ENCODE measurements at places on chromosomes 5 and 9.

GRCh38 chr5:151612689-151613427 lies 21.7 kb upstream of the FAT2 start:
- peak; percentile 28 for DNase-seq

GRCh38 chr5:123512611-123513461 lies 859 bp downstream of the CSNK1G3 start:
- DNase-seq: peak; percentile 50

- no peak for DNase-seq
Measured at GRCh38 chr5:132774896-132775295, 2.1 kb downstream of the SEPTIN8 start.

DNA sequence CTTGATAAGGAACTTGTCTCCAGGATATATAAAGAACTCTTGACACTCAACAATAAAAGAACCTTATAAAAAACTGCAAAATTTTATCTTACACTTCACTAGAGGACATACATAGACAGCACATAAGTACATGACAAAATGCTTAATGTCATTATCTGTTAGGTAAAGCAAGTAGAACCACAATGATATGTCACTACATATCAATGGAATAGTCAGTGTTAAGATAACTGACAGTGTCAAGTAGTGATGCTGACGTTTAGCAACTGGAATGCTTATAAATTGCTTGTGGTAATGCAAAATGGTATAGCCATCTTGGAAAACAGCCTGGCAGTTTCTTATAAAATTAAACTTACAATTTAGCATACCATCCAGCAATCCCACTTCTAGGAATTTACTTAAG lies 314.1 kb downstream of the KDM4C start:
- no peak for DNase-seq

GRCh38 chr9:120869726-120870125 lies 7.3 kb downstream of the PHF19 start:
- DNase-seq: no peak

DNA sequence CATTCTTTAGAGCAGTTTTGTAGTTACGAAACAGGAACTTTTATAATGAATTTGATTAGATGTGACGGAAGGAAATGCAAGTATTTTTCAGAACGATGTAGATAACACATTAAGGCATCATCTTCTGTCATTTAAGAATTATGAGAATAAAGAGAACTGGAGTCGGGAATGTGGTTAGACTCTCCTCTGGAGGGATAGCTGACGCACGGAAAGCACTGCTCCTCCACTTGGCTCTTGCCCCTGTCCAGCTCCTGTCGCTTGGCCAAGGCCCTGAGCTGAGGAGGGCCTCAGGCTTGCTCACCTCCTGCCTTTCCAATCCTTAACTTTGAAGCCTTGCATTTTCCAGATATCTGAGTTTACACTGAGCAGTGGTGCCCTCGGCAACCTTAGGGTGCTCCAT lies 60.5 kb downstream of the MAP1B start:
- DNase-seq: no peak

DNA sequence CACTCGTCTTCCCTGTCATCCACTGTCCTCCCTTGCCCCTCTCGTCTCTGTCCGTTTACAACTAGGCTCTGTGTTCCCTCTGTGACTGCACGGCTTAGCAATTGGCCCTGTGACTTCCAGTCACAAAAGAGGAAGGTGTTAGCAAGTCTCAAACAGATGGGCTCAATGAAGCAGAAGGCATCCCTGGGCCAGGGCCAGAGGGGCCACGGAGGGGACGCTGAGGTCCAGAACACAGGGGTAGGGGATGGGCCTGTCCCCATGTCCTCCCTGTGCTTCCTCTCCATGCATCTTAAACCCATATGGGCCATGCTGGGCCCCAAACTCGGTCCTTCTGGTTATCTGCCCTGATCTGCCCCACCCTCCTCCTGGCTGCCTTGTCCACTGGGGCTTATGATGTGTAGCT lies at the start of gene CD72:
Gene CD72 (minus strand): TSS at position 89 of the 403 bp plus-strand sequence. CDS start 110 bp downstream, outside the sequence.
- no peak for DNase-seq

DNA sequence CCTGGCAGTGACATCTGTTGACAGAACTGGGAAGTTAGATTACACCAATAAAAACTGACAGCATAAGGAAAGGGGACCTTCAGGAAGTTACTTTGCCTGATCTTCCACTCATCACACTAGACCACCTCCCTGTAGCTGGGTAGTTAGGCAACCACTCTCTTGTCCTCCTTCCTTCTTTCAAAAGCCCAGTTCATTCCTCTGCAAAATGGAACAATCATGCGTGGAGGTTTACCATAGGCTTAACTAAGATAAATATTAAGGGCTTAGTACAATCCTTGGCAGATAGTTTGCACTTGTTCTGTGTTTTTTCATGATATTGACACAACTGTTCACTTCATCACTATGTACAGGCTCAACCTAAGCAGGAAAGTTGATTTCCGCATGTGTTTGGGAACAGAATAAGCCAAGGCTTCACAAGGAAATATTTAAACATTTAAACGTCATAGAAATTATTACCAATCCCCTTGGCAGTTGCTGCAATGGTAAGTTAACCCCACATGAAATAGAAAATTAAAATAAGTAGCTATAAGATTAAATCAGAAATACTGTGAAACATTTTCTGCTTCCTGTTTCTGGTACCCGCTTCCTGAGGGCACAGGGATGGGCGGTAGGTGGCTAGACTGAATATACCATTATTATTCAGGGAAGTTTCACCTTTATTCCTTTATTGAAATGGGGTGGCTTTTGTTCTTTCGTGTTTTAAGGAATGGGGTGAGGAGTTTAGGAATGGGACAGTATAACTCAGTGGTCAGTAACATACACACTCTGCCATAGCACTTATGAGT lies 9.9 kb upstream of the PTGER4 start:
- no peak for DNase-seq

- DNase-seq: no peak
Measured at GRCh38 chr9:124345751-124346281, 69.4 kb downstream of the PSMB7 start.

GRCh38 chr5:86095092-86095491 lies 522.6 kb upstream of the COX7C start:
- no peak for DNase-seq
